Renal cortical epithelial cell (primary cell): ENCODE measurements at places on chromosomes 1 and 21. TPM values are rescaled to one million over a fixed set of nuclear protein-coding genes. Genes with fewer than 3 reads are reported as not detected.

PARS2 gene
- 4.5 and 9.2 TPM in 2 replicates for total RNA-seq

LCE2A gene
- not detected in 2 replicates for total RNA-seq

CADM3 gene
- total RNA-seq: under 0.01 and 0.85 TPM in 2 replicates

ANGPTL3 gene
- 0.05 TPM in 1 of 2 replicates, not detected in the other for total RNA-seq

TUFT1 gene
- 54.1 and 118 TPM in 2 replicates for total RNA-seq

NPL gene
- 0.35 and 1.5 TPM in 2 replicates for total RNA-seq

FCMR gene
- 0.05 TPM in 1 of 2 replicates, not detected in the other for total RNA-seq
